ENCODE measurements at places on chromosomes 12 and 14.

- DNase-seq: no peak
Observed at GRCh38 chr12:49049566-49050224, 10.9 kb downstream of the KMT2D start.

- DNase-seq: no peak
Observed at GRCh38 chr12:43758247-43758727, 303 bp downstream of the PUS7L start.

DNA sequence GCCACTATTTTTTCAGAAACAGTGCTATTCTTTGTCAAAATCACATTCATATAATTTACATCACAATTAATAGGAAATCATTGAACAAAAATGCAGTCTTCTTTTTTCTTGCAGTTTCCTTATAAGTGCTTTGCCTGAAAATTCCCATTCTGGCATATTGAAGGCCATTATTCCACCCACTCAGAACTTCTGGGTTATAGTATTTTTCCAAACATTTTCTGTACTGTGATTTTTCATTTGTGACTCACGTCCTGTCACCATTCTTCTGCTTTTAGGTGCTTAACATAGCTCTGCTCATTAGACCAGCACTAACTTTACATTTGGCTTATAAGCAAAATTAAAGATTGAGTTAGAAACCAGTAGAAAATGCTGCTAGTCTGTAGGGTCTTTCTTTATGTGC is 241.0 kb upstream of the NPAS3 start:
- DNase-seq: no peak

GRCh38 chr14:28773176-28773575 is 6.6 kb downstream of the FOXG1 start:
- no peak for DNase-seq

DNA sequence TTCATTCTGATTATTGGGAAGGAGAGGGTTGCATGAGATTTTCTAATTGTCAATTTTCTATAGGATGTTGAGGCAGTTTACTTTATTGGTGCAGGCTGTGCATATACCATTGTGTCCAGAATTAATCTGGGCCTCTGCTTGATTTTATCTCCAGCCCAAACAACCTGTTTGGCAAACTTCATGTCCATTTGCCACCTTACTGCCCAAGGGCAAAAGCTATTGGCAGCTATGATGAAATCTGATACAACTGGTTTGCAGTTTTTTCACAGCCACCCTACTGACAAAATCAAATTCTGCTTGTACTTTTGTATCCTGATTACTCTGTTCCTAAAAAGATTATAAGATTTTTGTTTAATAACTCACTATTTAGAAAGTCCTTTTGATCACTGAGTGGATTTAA is 789.2 kb upstream of the FBXO33 start:
- DNase-seq: no peak

DNA sequence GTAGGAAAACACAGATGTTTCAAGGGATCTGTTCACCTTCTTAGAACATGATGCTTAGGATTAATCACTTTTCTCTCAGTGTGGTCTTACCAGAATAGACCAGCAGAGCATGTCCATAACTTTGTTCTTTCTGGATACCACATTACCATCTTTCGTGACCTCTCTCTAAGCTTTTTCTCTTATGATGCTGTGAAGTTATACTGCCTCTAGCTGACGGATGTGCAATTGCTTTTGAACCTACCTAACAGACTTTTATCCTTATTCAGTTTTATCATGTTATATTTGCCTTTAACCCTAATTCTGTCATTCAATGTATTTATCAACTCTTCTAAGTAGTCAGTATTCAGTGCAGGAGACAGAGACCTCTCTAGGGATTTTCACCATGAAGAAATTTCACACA is 246.7 kb downstream of the DACT1 start:
- no peak for DNase-seq

GRCh38 chr14:83251402-83251801 is 1717.7 kb upstream of the SEL1L start:
- no peak for DNase-seq

DNA sequence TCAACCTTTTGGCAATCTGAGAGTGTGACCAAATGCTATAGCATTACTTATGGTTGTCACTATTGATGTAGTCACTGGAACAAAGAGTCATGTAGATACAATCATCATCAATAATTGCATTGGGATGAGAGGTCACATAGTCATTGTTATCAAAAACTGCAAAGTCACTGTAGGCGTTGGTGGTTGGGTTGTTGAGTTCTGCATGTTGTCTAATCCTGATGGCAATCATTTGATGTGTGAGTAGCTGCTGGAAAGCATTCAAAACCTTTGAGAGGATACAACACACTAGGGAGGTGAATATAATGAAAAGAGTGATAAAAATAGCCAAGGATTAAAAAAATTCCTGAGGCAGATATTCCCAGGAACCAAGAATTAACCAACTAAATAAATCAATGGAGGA is 214.7 kb upstream of the SYT10 start:
- DNase-seq: no peak

- no peak for DNase-seq
Observed at GRCh38 chr12:118925407-118925806, 55.9 kb upstream of the SRRM4 start.

DNA sequence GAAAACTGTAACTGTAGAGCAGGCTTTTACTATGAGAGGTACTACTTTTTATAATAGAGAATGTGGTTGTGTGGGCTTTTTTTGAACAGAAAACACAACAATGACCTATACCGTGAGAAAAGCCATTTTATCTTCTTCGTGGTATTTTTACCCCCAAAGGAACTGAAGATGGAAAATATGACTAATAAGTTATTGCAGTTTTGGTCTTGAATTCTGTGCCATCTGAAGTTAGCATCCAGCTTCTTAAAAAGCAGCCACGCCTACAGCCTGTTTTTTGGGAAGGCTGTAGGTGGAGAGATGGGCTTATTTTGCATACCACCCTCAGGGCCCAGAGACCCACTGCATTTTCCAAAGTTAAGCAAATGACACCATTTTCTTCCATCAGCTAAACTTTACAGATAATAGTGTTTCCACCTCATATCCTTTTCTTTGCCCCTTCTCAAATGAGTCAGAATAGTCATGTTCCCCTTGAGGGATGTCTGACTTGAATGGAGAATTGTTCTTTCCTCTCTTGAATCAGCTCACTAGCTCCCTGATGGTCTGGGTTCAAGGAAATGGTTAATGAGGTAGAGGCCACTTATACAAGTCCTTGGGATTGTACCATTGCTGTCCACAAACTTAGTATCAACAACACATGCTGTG is 53.0 kb downstream of the TBC1D30 start:
- no peak for DNase-seq

GRCh38 chr12:102821149-102821548 is 95.9 kb downstream of the PAH start:
- DNase-seq: no peak

DNA sequence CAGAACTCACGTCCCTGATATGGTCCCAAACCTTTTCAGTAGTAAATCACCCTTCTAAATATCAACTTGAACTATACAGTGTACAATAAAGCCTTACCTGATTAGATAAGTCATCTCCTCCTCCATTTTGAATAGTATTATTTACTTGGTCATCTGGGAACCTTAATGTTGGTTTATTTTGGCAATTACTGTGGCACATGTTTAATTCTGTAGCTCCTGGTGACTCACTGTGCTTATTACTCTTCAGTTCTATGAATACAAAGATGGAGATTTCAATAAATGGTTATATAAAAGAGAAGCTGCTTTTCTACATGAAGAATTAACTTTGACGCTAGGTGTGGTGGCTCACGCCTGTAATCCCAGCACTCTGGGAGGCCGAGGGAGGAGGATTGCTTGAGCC is 25.4 kb downstream of the MIS18BP1 start:
- no peak for DNase-seq

DNA sequence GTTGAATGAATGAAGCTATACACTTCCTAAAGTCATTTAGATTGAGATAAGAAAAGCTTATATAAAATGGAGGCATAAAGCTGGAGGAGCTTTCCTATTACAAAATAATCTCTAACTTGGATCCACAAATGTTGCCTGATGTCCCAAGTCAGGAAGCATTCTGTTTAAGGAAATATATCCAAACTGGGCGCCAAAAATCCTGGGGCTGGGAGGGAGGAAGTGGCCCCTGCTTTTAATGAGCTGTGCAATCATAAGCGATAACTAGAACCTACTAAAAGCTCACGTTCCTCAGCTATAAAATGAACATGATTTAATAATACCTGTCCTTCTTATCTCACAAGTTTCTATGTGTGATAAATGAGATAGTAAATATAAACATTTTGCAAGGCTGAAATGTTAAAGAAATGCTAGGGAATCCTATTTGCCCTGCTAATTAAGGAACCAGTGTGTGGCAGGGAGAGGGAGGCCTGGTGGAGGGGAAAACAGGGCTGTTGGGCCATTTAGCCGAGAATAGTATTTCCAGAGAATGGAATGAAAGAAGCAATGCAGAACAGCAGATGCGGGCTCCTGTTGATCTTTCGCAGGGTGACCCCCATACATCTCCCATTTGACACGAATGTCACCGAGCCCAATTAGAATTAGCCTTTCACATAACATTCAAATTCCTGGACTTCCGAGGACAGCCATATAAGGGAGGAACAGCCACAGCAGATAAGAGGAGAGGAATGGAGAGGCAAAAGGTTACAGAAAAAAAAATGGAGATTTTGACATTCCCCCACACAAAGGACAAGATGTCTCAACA is 25.9 kb downstream of the DUSP6 start:
- no peak for DNase-seq

- no peak for DNase-seq
Observed at GRCh38 chr12:123808167-123808566, 46.1 kb downstream of the DNAH10 start.

DNA sequence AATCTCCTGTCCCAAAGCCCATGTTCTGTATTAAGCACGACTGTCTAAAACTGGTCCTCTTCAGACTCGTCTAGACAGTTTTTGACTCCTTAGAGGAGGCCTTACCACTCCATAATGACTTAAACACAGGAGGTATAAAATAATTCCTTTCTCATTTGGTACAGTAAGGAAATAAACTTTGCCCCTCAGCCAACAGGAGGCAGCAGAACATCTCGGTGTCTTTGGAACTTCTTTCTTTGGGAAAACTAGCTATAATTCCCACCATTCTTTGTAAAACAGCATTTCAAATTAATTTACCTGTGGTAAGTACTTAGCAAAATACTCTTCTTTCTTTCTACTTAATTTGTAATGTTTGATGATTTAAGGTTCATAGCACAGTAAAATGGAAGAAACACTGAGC is 292.7 kb upstream of the G2E3 start:
- DNase-seq: no peak

- DNase-seq: no peak
Observed at GRCh38 chr12:90280564-90281058, 572.0 kb upstream of the ATP2B1 start.

GRCh38 chr14:30295980-30296379 is 263.0 kb upstream of the G2E3 start:
- DNase-seq: no peak

- DNase-seq: no peak
Observed at GRCh38 chr12:47818467-47819137, 1.1 kb downstream of the HDAC7 start.
